ENCODE measurements at places on chromosomes 2 and 18.

DNA sequence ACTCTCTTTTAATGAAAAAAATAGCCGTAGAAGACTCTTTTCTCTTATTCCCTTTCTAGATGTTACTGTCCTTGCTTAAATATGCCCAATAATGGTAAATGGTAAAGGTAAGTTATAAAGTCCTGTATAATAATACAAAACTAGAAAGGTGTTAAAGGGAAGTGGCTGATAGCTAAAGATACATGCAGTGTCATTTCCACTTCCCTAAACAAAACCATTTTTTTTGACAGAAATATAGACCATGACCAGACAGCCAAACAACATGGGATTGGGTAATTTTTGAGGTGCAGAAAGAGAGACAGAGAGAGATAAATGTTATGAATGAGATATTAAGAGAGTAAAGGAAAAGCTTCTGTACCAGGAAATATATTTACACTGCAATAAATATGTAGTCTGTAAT is 731.7 kb upstream of the REG3G start:
- no peak for DNase-seq

DNA sequence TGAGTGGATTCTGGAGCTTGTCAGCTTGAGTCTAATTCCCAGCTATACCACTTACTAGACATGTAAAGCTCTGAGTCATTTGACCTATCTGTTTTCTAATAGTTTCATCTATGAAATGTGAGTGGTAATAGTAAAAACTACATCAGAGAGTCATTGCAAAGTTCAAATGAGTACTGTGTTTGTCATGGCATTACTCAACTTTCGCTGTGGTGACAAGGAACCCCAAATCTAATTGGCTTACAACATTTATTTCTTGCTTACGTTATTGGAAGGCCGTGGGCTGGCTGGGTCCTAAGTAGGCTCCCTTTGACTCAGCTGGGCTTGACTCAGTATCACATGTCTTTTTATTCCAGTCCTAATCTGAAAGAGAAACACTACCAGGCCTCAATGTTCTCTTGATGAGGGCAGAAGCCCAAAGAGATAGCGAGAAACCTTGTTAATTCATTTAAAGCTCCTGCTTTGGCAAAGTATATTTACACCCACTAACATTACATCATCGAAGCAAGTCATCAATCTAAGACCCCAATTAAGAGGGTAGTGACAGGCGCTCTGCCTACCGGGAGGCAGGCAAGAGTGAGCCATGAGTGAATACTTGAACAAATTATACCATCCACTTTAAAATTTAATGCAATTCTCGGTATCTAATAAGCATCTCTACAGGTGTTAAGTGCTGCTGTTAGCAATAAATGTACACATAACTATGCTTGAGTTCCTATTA is 431.8 kb upstream of the SPHKAP start:
- no peak for DNase-seq

GRCh38 chr2:185833864-185834263 is 95.3 kb downstream of the FSIP2 start:
- no peak for DNase-seq

DNA sequence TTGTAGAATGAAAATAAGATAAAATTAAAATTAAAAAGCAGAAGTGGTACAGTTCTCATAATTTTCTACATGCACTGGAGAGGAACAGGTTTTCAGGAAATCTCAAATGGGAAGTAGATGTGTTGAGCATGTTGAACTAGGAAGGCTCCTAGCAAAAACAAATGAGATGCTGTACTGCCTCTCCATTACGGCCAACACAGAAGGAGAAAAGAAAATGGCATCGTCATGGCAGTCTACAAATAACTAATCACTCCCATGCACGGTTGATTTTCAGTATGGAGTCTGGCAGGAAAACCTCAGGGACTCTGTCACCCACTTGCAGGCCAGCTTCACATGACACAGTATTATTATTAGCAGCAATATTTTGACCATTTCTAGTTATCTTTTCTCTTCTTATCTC is 278.7 kb downstream of the NRXN1 start:
- no peak for DNase-seq

- DNase-seq: no peak
Measured at GRCh38 chr18:23302851-23303527, 150.1 kb upstream of the RIOK3 start.

- DNase-seq: no peak
Measured at GRCh38 chr2:25293958-25294562, 47.7 kb downstream of the DNMT3A start.

DNA sequence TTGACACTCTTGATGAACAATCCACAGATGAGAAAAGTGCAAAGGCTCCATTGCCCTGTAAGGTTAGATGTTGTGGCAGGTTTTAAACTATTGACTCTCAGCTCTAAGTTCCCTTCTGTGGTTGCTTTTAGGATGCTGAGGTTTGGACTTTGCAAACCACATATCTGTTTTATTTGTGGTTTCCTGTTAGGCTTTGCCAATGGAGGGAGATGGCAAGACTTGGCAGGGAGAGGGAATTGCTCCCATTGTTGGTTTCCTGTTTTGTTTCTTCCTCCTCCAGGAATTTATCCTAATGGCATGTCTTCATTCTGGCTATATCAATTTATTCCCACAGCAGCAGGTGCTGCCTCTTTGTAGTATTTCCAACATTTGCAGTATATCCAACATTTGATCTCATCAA is 772.3 kb downstream of the LRRTM4 start:
- DNase-seq: no peak

DNA sequence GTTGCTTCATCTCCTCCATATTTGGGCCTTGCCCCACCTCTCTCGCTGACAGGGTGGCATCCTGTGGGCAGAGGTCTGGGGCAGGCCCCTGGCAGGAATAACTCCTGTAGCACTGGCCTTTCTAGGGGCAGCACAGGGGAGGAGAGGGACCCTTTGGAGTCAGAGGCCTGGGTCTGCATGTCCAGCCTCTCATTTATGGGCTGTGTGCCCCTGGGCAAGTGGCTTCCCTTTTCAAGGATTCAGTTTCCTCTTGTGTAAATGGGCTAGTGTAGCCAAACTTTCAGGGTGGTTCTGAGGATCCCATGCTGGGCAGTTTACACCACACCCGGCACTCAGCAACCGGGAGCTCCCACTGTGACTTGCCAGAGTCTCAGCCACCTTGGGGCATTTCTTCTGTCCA is 23.4 kb downstream of the ADRA2B start:
- no peak for DNase-seq
